ENCODE measurements at places on chromosomes 7 and 10.

DNA sequence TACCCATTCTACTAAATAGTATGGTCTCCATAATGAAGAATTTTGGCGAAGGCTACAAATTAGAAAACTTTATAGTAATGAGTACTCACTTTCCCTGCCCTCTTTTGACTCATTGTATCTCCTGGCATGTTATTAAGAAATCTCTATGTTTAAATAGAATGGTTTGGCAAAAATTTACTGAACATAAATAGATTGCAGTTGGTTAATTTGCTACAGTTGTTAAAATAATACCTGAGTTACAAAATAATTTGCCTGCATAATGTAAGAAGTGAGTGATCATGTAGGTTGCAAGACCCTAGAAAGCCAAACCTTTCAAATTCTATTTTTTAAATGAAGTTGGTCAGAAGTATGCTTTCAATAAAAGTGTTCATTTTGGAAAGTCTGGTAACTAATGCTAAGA is 176.8 kb upstream of the AHR start:
- DNase-seq = no peak

DNA sequence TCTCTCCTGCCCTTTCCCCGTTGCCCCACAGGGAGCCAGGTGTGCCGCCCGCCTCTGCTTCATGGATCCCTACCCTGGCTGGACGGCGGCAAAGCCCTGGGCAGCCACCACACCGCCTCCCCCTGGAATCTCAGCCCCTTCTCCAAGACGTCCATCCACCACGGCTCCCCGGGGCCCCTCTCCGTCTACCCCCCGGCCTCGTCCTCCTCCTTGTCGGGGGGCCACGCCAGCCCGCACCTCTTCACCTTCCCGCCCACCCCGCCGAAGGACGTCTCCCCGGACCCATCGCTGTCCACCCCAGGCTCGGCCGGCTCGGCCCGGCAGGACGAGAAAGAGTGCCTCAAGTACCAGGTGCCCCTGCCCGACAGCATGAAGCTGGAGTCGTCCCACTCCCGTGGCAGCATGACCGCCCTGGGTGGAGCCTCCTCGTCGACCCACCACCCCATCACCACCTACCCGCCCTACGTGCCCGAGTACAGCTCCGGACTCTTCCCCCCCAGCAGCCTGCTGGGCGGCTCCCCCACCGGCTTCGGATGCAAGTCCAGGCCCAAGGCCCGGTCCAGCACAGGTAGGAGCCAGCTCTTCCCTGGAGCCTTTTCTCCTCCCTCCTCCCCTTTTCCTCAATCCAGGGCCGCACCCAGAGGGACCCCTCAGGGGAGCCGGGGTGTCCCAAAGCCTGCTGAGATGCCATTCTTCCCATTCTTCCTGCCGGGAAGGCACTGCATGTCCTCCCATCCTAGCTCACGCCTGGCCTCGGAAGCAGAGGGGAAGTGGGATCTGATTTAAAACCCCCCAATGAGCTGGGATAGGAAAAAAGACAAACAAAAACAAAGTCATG is 4.0 kb downstream of the GATA3 start:
- DNase-seq = peak; percentile 41

DNA sequence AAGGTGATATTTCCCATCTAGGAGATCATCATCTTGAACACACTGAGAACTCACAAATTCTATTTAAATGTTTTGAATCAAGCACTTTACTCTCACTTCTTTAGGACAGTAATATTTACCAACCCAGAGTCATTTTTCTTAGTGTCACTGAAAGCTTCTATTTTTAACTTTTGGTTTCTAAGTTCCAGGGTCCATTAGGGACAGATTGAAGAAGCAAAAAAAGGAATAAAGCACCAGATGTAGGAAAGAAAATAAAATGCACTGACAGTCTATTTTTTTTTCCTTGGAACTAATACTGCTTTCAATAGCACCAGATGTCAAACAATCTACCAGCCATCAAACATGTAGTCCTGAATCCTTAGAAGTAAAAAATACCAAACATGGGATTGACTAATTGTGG is 526.7 kb upstream of the LRRN3 start:
- DNase-seq = no peak

DNA sequence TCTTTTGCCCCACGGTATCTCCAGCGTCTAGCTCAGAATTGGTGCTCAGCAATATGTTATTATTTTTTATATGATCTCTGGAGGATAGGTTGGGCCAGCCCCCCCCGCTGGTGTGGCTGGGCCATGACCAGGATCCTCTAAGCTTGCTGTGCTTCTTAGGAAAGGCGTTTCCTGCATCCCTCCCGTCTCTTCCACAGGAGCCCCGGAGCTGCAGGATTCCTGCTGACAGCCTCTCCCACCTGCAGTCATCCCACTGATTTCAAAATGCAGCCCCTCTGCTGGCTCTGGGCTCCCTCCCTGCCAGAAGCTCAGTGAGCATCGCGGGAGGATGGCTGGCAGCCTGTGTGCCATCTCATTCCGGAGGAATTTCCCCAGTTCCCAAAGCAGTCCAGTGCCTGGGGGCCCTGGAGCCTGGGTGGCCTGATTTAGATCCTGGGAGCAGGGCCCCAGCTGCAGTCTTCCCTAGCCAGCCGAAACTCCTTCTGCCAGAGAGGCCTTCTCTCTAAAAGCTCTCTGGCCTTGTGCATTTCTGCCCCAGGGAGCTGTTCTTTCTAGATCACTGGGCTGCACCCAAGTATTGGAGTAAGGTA is 21.8 kb upstream of the GOLGA7B start:
- DNase-seq = no peak

DNA sequence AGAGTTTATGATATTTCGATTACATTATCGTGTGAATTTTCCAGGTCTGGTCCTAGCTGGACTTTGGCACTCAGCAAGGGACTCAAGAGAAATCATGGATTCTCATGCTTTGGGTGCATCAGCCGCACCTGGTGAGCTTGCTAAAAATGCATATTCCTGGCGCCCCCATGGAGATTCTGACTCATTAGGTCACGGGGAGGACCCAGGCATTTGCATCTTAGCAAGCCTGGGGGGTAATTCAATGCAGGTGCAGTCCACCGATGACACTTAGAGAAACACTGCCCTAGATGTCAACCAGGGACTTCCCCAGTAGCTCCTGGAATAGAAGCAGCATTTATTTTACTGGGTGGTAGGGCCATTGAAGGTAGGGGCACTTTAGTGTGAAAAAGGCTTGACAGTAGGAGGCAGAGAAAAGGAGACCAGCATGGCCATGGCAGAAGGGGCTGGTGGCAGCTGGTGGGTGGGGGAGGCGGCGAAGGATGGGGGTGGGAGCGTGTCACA is 29.9 kb upstream of the PDCD4 start:
- DNase-seq = no peak

GRCh38 chr10:7082967-7083366 is 327.9 kb downstream of the SFMBT2 start:
- DNase-seq = no peak

GRCh38 chr10:122157451-122157850 is 113.6 kb upstream of the BTBD16 start:
- DNase-seq = no peak

- DNase-seq = peak; percentile 81
These were observed 738 bp downstream of the VPS26A start for GRCh38 chr10:69124563-69125268.

DNA sequence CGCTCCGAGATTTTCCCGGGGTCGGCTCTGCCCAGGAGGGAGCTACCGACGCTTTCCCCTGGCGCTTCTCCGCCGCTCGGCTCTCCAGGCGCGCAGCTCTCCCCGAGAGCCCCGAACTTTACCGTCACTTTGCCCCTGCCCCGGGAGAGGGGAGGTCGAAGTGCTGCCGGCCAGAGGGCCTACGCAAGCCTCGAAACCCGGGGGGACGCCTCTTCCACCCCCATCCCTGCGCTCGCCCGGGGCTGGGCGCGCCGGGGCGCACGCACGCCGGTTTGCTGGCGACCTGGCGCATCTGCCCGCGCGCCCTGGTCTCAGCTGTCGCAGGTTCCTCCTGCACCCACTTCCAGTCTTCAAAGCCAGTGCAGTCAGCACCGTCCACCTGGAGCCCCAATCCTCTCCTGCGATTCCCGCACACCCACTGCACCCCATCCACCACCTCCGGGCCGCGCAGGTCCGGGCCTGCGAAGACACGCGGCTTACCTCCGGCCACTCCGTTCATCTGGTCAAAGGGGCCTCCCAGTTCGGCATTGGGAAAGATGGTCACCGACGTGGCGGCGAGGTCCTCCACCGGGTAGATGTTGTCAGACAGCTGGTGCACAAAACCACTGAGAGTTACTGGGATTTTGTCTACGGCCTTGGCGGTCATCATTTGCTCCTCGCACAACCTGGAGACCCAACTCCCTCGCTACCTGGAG is 638 bp downstream of the EGR2 start:
- DNase-seq = peak; percentile 84

- no peak for DNase-seq
These were observed 38.9 kb upstream of the BMS1 start for GRCh38 chr10:42743697-42744096.

DNA sequence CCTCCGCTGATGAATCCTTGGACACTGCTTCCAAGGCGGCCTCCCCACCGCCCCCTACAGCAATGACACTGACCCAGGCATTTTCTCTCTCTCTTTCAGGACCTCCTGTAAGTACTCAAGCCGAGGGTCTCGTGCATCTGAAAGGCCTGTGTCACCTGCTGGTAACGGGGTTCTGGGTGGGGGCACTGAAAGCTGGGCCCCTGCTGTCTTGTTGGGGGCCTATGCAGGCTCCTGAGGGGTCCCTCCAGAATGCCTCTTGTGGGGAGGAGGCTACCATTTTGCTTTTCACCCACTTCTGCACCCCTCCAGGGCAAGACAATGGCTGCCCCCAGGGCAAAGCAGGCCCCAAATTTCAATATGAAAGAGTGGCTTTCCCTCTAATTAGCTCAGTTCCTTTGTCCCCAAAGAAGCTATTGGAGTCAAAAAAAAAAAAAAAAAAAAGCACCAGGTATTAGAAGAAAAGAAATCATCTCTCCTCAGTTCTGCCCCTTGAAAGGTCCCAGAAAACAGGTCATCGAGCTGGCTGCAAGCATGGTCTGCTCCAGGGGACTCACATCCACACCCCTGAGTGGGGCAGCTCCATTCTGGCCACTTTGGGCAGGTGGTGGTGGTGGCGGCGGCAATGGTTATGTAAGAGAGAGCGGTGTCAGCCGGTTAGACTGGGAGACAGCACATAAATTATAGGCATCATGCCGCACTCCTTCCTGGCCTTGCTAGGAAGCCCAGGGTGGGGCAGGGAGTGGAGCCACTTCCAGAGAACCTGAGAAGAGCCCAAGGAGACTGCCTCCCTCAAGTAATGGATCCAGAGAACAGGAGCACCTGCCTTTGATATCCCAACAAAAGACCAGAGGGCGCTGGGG is 66.2 kb downstream of the COL13A1 start:
- DNase-seq = no peak

DNA sequence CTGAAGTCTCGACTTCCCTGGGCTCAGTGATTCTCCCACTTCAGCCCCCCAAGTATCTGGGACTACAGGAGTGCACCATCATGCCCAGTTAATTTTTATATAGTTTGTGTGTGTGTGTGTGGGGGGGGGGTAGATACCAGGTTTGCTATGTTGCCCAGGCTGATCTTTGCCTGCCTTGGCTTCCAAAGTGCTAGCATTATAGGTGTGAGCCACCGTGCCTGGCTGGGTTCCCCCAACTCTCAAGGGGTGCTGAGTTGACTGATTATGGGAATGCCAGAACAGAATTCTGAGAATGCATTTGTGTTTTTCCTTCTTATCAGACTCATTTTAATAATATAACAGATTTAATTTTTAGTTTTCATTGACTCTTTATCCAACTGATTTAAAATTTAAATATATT is 19.5 kb downstream of the RPA3 start:
- no peak for DNase-seq

DNA sequence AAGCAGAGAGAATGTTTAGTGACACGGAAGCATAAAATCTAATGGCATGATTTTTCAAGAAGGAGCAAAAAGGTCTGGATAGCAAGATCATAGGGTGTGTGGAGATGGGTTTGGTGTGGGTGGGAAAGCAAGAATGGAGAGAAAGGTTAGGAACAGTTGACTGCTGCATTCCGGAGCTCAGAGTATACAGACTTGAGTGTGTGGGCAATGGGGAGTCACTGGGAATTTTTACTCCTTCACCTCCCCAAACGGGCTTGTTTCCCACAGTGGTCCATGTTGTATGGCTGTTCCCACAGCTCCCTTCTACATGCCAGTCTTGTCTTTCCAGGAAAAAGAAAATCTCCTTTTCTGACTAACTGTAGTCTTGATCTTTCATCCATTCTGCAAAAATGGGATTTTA is 122.1 kb downstream of the CDK6 start:
- DNase-seq = no peak

GRCh38 chr7:74684921-74685320 is 27.4 kb downstream of the GTF2I start:
- no peak for DNase-seq

DNA sequence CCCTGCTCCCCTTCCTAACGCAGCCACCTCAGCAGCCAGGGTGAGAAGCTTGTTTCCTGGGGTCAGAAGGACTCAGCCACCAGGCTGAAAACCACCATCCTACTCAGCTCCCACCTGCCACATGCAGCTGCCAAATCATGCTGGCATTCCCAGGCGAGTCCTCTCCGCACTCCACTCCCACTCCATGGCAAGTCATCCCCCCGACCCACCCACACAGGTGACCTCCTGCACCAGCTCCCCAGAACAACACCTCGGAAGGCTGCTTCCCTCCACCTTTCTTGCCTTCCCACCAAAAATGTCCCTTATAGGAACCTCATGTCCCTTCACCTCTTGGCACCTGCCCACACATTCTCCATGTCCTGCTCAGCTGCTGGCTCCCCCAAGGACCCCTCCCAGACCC is 4.6 kb downstream of the PDAP1 start:
- no peak for DNase-seq

DNA sequence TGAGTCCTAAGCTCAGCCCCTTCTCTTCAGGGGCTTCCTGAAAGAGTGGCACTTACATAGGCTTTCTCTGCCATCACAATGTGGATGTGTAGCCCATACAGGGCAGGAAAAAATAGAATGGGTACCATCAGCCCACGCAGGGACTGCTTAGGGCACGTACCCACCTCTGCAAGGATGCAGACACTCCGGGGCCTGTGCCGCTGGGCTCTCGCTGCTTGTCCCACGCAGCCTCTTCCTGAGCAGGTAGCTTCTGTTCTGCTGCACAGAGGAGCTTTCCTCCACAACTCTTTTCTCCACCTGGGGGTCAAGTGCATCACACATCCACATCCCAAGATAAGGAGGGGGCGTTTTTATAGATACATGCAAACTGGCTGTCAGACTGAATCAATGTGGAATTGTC is 34.3 kb downstream of the FRMPD2 start:
- DNase-seq = no peak

GRCh38 chr10:121700416-121700815 is 102.2 kb upstream of the FGFR2 start:
- no peak for DNase-seq

Measured in right kidney (tissue), 9 donors.